ENCODE measurements at places on chromosomes 16 and 17. TPM values are rescaled to one million over a fixed set of nuclear protein-coding genes. Genes with fewer than 3 reads are reported as not detected.
A peak's percentile ranks its signal among the peaks of the same experiment; 100 is the strongest.

DNA sequence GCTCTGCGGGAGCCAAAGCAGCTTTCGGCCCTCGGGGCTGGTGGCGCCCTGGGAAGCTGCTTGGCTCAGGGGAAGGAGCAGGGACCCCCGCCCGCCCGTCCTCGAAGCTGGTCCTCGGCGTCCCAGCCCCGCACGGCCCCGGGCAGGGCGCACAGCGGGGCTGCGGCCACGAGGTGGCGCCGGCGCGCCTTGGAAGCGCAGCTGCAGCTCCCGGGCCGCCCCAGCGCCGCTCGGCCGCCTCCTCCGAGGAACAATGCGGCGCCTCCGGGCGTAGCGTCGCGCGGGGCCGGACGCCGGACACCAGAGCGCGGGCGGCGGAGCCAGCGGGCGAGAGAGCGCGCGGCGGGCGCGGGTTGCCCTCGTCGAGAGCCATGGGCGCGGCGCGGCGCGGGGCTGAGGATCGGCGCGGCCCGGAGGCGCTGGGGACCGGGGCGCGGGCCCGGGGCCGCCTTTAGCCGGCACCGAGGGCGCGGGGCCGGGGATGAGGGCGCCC, at the start of gene MGAT5B:
Gene MGAT5B, plus strand, starts transcription at position 229 of the 493 bp plus-strand sequence. CDS start 626 bp downstream, outside the sequence.
- peak; percentile 69 for DNase-seq

DNA sequence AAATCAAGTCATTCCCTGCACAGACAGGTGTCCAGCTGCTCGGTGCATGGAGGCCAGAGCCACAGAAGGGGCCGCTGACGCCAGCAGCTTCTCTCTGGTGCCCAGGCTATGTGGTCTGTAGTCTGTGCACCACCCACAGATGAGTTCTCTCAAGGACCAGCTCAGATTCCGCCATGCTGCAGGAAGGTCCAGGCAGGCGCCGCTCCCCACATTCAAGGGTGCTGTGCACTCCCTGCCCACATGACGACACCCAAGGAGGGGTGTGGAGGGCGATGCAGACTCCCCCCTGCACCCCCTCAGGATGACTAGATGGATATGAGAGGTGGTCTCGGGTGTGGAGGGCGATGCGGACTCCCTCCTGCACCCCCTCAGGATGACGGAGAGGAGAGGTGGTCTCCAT, 119.0 kb downstream of the ANKRD11 start:
- DNase-seq, result no peak

- no peak for DNase-seq
Observed at GRCh38 chr17:62925267-62925836, 40.7 kb upstream of the TANC2 start.

DNA sequence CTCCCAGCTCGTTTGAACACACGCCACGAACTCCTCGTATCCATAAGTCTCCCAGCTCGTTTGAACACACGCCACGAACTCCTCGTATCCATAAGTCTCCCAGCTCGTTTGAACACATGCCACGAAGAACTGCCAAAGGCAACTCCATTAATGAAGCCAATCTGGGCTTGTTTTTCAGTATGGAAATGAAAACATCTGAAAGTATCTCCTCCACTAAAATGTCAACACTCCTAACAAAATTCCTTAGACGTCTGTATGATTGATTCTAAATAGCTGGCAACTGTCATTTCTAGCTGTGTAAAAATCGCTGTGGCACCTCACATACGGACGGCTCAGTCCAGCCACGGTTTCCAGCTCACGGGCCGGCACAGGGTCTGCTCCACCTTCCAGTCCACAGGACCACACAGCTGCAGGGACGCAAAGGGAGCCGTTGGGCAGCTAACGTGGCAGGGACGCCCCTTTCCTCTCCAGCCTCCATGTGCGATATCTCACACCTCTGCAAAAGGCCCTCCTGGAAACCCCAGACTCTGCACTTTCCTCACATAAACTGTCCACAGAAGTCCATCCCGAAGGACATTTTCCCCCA, 67.1 kb upstream of the METRNL start:
- DNase-seq, result no peak

The IL17C gene
- polyA plus RNA-seq, result not detected

DNA sequence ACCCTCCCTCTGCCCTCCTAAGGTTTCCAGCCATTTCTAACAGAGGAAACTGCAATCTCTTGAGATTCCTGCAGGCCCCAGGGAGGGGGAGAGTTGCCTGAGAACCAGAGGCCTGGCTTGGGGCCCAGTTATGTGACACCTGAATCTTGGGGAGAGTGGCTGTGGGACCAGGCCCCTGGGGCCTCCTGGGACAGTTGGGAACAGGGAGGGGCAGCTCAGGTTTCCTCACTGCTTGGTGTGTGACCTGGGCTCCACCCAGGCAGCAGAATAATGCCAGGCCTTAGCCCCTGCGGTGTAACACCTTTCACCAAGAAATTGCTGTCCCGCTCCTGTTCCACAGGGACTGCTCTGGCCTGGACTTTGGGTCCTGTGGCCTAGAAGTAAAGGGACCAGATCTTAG, 44.3 kb upstream of the CRHR1 start:
- DNase-seq, result no peak

DNA sequence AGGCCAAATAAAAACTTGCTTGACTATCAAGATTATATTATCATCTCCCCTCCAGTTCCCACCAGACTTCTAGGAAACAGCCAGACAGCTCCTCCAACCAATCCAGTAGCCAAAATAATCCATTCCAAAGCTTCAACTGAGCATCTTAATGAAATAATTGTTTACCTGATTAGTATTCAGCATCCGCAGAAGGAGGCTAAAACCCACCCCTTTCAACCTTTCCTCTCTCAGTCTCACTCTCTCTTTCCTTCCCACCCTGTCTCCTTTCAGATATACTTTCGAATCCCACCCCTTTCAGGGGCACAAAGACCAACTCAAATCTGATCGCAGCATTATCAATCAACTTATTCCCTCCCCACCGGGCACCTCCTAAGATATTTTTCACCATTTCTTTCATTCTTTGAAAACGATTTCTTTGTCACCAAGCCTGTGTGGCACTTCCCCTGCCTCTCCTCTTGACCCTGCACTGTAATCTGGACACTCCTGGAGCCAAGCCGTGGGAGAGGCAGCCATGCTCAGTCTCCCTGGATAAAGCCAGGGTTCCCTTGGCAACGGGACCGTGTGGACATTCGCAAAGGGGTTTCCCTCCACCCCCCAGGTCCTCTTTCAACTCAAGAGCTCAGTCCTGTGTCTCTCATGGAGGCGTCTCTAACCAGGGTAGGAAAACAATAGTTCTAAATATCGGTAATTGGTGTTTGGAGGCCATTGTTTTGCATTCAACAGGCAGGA, at the start of gene ANKFN1:
Gene ANKFN1, plus strand, starts transcription at position 602 of the 729 bp plus-strand sequence. CDS start 59,193 bp downstream, outside the sequence.
- DNase-seq, result no peak

DNA sequence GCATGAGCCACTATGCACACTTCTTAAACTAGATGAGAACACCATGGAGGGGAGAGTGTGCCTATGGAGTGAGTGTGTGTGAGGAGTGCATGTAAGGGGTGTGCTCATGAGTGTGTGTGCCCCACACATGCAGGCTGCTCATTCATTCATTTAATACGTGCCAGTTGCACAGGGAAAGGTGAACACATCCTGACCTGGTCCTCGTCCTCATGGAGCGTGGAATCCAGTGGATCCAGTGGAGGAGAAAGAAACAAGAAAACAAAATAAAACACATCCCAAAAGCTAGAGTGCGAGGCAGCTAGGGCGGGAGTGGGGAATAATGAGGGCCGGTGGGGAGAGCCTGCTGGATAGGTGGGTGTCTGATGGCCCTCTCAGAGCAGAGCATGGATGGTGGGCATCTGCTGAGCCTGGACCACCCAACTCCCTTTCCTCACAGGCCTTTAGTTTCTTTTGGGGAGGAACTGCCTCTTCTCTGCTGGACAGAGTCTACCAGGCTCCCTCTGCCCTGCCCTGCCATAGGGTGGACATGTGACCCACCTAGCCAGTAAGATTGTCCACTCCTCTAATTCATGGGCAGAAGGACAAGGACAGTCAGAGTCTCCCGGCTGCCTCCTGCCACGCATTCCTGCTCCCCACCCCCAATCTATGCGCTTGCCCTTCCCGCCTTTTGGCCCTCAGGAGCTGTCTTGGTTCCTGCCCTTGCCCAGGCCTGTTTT, 204.3 kb downstream of the RAB11FIP4 start:
- DNase-seq, result no peak

The TEKT5 gene
- 0.26 TPM for polyA plus RNA-seq

DNA sequence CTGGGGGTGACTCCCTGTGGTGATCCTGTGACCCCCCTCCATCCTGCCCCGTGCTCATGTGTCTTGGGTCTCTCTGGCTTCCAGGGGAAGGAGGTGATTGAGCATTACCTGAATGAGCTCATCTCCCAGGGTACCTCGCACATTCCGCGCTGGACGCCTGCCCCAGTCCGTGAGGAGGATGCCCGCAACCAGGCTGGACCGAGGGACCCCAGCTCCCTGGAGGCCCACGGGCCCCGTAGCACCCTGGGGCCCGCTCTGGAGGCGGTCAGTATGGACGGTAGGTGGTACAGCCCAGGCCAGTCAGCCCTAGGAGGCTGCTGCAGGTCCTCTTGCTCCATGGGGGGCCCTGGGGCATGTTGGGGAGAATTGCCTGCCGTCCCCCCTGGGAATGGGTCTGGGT, 33.6 kb downstream of the SEC14L5 start:
- no peak for DNase-seq

GRCh38 chr16:11020792-11021551, 76.6 kb downstream of the CLEC16A start:
- no peak for DNase-seq

DNA sequence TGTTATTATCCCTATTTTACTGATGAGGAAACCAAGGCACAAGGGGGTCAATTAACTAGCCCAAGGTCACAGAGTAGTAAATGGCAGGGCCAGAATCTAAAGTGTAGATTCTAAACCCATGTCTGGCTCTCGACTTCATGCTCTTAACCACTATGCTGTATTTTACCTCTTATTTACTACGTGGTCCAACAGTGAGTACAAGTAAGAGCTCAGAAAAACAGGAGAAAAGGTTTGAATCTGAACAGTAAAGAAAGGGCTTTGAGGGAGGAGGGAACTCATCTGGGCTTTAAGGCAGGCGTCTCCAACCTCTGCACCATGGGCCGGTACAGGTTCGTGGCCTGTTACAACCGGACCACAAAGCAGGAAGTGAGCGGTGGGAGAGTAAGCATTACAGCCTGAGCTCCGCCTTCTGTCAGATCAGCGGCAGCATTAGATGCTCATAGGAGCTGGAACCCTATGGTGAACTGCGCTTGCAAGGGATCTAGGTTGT, 62.9 kb downstream of the SMURF2 start:
- no peak for DNase-seq

- no peak for DNase-seq
Observed at GRCh38 chr16:4733211-4733742, 794 bp downstream of the ANKS3 start.

DNA sequence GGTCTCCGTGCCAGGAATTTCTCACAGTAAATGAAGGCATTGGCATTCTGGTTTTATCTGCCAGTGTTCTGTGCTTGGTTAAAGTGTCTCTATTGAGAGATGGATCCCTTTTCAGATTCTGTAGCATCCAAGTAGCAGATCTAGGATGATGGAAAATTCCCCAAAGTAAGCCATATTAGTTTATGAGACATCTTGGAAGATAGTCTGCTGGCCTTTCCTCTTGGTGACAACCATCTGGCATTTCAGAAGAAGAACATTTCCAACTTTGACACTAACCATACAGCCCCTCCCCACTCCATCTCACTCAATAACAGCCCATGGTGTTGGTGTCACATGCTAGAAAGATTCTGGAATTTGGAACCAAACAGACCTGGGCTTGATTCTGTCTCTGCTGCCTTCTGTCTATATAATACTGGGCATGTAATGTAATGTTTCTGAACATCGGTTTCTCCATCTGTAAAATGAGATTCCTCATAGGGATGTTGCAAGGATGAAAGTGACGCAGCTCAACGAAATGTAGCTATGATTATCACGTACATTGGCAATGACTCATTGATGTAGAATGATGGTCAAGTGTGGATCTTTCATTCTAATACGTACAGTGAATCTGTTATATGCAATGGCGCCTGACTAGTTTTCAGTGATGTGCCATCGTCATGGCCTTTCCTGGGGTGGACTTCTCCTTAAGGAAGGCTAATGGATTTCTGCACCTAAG, 32.6 kb upstream of the PIRT start:
- no peak for DNase-seq

DNA sequence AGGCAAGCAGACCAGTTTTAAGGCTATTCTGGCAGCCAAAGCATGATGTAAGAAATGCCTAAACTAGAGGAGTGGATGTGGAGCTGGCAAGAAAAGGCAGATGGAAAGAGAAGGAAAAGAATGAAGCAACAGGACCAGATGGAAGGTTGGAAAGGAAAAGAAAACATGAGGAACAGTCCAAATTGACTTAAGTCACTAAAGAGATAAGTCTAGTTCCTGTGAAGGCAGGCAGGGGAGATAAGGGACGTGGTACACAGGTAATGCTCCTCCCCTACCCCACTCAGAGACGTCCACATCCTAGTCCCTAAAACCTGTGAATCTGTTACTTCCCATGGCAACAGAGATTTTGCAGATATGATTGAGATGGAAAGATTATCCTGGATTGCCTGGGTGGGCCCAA, 43.5 kb downstream of the TEX2 start:
- DNase-seq, result no peak

The GNGT2 gene
- polyA plus RNA-seq, result 2.0 TPM
